ENCODE measurements at places on chromosomes 1 and 21.
A peak's percentile ranks its signal among the peaks of the same experiment; 100 is the strongest.

GRCh38 chr1:172382990-172383389 lies 37.5 kb upstream of the C1orf105 start:
- no peak for DNase-seq
- H3K27me3 ChIP-seq, result no peaks in the 10 kb centered on the region
- no peaks in the 10 kb centered on the region for H3K36me3 ChIP-seq
- no peak overlapping the region for H3K4me3 ChIP-seq

GRCh38 chr1:119631433-119632102 lies 16.5 kb downstream of the ZNF697 start:
- H3K27ac ChIP-seq, result no peak overlapping the region
- H3K4me3 ChIP-seq, result no peak overlapping the region
- no peaks in the 10 kb centered on the region for H3K27me3 ChIP-seq

DNA sequence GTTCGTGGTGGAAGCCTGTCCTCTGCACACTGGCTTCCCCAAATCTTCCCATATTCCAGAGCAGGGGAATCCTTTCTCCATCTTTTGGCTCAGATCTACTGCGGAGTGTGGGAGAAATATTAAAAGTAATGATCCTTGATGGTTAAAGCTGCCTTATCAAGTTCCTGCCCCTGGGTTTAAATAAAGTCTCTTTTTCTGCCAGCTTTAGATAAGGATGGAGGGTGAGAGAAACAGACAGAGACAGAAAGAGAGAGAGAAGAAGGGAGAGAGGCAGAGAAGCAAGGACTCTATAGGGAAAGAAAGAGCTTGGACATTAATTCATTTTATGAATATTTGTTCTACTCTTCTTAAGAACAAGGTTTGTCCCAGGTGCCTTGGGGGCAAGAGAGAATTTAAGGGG lies 98.0 kb downstream of the KCNJ15 start:
- no peaks in the 10 kb centered on the region for H3K27me3 ChIP-seq
- no peak for DNase-seq
- no peak overlapping the region for H3K27ac ChIP-seq
- H3K4me3 ChIP-seq, result no peak overlapping the region

DNA sequence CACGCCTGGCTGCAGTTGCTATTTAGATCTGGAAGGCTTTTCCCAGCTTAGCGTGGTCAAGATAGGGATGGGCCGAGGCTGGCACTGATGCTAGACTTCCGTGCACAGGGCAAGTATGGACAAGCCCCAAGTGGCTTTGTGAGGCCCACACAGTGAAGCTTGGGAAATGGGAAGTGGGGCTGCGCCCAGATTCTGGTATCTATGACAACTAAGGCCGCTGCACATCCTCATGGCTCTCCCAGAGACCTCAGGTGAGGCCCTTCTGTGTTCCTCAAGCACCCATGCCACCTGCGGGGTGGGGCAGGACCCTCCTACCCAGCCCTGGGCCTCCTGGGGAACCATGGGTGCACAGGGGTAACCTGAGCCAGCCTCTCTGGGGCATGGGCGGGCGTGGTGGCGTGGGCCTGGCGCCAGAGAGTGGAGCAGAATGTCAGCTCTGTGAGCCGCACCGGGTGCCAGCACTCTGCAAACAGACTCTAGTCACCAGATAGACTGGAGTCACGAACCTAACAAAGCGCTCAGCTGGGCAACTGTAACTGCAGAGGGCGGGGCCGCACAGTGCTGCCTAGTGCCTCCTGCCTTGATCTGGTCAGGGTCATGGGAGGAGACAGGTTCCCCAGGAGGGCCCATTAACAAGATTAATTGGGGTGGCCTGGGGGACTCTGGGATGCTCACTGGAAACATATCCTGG lies 46.4 kb downstream of the ELF3 start:
- H3K4me1 ChIP-seq, result peaks cover 15% of the 10 kb centered on the region
- peak; percentile 69 for DNase-seq
- H3K4me3 ChIP-seq, result no peak overlapping the region
- peak overlapping the region; percentile 86 for H3K27ac ChIP-seq

DNA sequence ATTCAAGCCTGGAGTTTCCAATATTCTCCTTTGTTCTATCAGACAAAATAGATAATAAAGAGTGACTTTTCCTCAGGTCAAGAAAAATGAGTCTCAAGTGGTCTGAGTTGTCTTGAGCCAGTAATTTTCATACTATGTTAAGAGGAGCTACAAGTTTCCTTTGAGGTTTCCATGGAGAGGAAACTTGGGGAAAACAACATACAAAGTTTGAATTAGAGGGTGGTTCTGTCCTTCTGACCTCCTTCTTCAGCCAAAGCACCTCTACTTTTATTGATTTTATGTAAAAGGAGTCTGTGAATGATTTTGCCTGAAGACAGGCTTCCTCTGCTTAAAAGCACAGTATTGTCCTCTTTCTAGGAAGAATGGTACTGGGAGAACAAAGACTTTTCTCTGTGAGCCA lies 497.2 kb upstream of the PKN2 start:
- H3K36me3 ChIP-seq, result no peaks in the 10 kb centered on the region
- H3K4me3 ChIP-seq, result no peak overlapping the region
- H3K27me3 ChIP-seq, result no peaks in the 10 kb centered on the region
- peaks cover 7% of the 10 kb centered on the region for H3K4me1 ChIP-seq
- no peak overlapping the region for H3K27ac ChIP-seq

GRCh38 chr1:199322278-199322677 lies 683.4 kb downstream of the PTPRC start:
- no peak for DNase-seq
- no peak overlapping the region for H3K4me3 ChIP-seq
- no peaks in the 10 kb centered on the region for H3K4me1 ChIP-seq
- H3K27me3 ChIP-seq, result no peaks in the 10 kb centered on the region

DNA sequence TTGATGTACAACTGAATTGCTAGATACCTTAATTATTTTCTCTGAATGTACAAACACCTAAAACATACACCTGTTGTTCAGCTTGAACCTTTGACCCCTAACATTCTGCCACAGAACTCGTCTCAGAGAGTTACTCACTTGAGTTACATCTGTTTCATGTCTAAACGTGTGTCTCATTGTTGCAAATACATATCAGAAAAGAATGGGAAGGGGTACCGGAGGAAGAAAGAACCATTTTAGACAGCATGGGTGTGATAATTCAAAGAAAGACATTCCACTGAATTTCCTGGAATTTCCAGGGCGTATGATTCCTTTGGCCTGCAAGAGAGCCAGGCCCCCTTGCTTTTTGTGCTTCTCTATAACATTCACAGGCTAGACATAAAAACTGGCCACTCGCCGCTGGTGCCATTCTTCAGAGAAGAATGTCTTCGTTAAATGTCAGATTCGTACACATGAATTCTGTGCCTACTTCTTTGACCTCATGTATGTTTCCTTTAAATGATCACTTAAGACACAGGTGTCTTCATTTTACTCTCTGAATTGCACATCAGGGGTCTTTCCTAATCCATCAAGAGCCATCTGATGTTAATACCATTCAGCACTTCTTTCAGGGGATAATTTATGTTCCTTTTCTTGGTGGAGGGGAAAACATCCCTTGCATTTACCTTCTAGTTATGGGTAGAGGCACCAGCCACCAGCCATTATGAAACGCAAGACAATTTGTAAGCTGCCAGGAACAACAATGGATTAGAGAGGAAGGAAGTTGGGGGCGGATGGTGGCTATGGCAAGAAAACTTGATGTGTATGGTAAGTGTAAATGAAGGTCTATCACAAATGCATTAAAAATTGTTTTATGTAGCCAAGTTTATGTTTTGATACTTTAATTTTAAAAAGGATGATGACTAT lies 12.7 kb downstream of the ATF3 start:
- no peaks in the 10 kb centered on the region for H3K36me3 ChIP-seq
- no peak overlapping the region for H3K27ac ChIP-seq
- H3K4me1 ChIP-seq, result no peaks in the 10 kb centered on the region
- no peak for DNase-seq

GRCh38 chr21:19045876-19046275 lies 642.3 kb upstream of the TMPRSS15 start:
- H3K36me3 ChIP-seq, result no peaks in the 10 kb centered on the region
- H3K27ac ChIP-seq, result no peak overlapping the region
- H3K4me1 ChIP-seq, result no peaks in the 10 kb centered on the region

DNA sequence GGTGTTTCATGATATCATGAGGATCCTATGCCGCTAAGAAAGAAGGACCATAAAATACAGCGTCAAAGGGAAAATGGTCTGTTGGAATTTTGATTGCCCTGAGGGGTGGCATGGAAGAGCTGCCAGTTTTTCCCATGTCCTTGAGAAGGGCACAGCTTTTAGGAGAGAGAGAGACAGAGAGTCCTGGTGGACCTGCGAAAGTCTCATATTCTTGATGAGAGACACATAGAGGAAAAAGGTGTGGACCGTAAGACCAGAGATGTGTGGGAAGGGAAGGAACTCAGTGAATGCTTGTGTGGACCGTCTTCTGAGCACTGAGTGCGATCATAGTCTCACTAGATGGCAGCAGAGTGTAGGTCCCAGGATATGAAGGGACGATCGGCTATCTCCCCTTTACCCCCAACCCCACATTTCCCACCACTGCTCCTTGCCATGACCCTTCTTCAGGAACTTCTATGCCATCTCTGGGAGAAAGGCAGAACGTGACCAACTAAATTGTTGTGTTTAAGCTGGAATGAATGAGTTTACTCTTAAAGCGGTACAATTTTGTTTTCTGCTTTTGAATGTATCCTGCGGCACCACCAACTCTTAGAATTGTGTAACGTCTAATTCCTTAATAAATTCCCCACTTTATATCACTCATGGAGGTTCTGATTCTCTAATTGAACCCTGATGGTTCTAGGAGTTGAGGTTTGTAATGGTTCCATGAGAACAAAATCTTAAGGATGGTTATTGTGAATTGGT lies 117.7 kb downstream of the CTH start:
- H3K36me3 ChIP-seq, result no peaks in the 10 kb centered on the region
- no peak overlapping the region for H3K4me3 ChIP-seq
- peak; percentile 61 for DNase-seq
- peaks cover 2% of the 10 kb centered on the region for H3K27me3 ChIP-seq
- H3K4me1 ChIP-seq, result no peaks in the 10 kb centered on the region

GRCh38 chr21:43290421-43291346 lies 121.9 kb downstream of the CRYAA start:
- H3K27ac ChIP-seq, result no peak overlapping the region
- no peaks in the 10 kb centered on the region for H3K36me3 ChIP-seq
- no peak overlapping the region for H3K4me3 ChIP-seq
- DNase-seq, result no peak
- no peaks in the 10 kb centered on the region for H3K27me3 ChIP-seq
- H3K4me1 ChIP-seq, result peaks cover 17% of the 10 kb centered on the region

DNA sequence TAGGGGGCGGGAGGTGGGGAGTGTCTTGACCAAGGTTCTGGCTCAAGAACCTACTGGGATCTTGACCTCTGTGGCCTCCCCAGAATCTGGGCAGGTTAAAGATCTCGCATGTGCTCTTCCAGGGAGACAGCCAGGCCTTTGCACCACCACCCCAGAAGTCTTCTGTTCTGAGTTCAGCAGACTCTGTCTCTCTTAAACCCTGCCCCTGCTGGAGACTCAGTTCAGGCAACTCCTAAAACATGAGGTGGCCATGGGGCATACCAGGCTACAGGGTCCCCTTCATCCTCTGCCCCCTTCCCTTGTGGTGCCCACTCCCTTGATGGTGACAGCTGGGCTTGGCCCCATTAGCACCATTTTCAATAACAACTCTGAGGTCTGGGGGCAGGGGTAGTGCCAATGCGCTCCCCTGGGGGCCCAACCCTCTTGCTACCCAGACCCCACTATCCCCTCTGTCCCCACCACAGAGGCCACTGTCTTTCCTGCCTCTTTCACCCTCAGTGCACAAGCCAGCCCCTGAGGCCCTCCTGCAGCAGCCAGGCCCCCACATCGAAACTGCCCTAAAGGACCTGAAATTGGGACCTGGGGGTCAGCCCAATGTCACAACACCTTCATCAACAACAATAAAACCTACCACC lies 132.7 kb upstream of the RUNX3 start:
- H3K4me1 ChIP-seq, result no peaks in the 10 kb centered on the region
- no peak for DNase-seq
- no peak overlapping the region for H3K4me3 ChIP-seq
- no peak overlapping the region for H3K27ac ChIP-seq
- no peaks in the 10 kb centered on the region for H3K27me3 ChIP-seq
- H3K36me3 ChIP-seq, result no peaks in the 10 kb centered on the region

DNA sequence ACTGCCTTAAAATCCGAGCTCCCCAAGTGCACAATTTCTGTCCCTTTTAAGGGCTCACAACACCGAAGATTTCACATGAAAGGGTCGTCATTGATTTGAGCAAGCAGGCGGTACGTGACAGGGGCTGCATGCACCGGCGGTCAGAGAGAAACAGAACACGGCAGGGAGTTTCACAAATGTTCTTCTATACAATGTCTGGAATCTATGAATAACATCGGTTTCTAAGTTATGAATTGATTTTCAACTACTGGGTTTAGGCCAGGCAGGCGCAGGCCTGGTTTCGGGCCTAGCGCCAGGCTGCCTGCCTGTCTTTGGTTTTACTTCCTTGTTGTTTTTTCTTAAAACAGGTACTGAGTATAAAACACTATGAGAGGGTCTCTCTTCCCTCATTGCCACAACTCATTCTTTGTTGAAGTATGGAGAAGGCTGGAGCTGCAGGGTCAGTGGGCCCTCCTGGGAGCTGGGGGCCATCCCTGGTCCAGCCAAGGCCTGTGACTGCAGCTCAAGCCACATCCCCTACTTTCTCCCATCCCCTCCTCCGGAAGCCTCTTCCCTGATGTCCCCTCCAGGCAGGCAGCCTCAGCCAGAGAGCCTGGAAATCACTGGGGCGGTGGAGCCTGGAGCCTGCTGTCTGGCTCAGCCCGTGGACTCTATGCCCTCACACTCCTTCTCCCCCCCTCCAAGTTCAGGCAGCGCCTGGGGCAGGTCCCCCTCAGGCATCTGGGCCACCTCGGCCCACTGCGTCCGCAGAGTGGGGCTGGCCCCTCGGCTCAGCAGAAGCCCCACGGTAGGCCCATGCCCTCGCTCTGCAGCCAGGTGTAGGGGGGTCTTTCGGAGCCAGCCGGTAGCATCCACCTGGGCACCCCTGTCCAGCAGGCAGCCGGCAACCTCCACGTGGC lies 2.4 kb downstream of the ANKRD65 start:
- no peaks in the 10 kb centered on the region for H3K4me1 ChIP-seq
- H3K27me3 ChIP-seq, result no peaks in the 10 kb centered on the region
- no peak overlapping the region for H3K27ac ChIP-seq
- H3K36me3 ChIP-seq, result no peaks in the 10 kb centered on the region
- no peak for DNase-seq

DNA sequence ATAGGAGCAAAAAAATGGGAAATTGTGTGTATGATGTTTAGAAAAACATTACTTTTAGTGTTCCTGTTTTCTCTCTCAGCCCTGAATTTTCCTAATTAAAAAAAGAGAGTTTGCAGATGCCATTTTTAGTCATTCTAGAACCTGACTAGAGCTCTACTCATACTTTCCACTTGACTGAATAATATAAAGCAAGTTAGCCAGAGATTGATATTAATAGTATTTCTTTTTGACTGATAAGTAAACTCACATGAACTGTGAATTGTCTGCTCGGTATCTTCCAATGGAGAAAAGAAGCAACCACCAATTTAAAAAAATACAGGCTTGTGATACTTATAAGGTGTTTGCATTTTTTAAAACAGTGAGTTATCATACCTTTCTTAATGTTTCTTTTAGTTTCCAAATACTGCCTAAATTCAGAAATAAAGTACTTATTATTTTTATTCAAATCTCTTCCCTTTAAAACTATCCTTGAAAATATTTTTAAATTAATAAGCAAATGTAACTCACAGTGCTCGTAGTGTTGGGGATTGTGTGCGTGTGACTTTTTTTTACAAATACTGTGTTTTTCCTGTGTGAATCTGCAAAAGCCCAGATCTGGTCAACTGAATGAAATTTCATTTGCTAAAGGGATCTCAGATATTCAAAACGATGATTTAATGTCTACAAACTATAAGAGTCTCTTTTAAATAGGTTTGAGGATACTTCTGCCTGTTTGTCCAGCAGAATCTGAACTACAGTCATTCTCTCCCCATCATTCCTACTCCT lies 9.8 kb downstream of the RAP1A start:
- no peaks in the 10 kb centered on the region for H3K27me3 ChIP-seq
- H3K4me1 ChIP-seq, result no peaks in the 10 kb centered on the region
